Endothelial cell (in vitro differentiated cells): ENCODE measurements at places on chromosomes 1 and 21.
A peak's percentile ranks its signal among the peaks of the same experiment; 100 is the strongest.

DNA sequence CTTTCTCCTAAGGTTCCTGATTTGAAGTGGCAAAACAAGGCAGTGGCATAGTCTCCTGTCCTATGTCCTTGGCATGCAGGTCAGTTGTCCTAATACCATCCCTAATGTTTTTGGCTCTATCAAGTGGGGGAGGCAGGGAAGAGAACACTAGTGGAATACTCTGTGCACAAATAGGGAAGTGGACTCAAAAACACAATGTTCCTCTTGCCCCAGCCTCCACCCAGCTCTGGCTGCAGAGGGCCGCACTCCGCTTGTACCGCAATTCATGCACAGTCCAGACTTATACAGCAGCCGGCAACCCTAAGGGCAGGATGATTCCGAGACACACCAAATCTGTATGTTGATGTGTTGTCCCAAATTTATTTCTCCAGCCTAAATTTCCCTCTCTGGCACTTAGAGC lies 14.5 kb downstream of the PLEKHO1 start:
- H3K4me3 ChIP-seq = no peak overlapping the region
- H3K27ac ChIP-seq = no peak overlapping the region
- H3K36me3 ChIP-seq = peaks cover 19% of the 10 kb centered on the region
- H3K4me1 ChIP-seq = peaks cover 40% of the 10 kb centered on the region
- DNase-seq = no peak
- peaks cover 19% of the 10 kb centered on the region for H3K27me3 ChIP-seq

GRCh38 chr1:172451002-172451443 lies 7.2 kb upstream of the PIGC start:
- peaks cover 49% of the 10 kb centered on the region for H3K4me1 ChIP-seq
- no peaks in the 10 kb centered on the region for H3K36me3 ChIP-seq
- no peak overlapping the region for H3K4me3 ChIP-seq
- no peak overlapping the region for H3K27ac ChIP-seq
- no peak for DNase-seq

GRCh38 chr1:181104790-181105133 lies 16.3 kb downstream of the IER5 start:
- H3K27me3 ChIP-seq = peaks cover 17% of the 10 kb centered on the region
- peak overlapping the region; percentile 93 for H3K4me3 ChIP-seq
- H3K36me3 ChIP-seq = peaks cover 11% of the 10 kb centered on the region
- DNase-seq = peak; percentile 59
- H3K27ac ChIP-seq = peak overlapping the region; percentile 97

- DNase-seq = no peak
- peaks cover 25% of the 10 kb centered on the region for H3K27me3 ChIP-seq
- no peak overlapping the region for H3K4me3 ChIP-seq
- H3K36me3 ChIP-seq = no peaks in the 10 kb centered on the region
- no peak overlapping the region for H3K27ac ChIP-seq
Observed at GRCh38 chr1:20728371-20729154, 3.9 kb downstream of the SH2D5 start.
